ENCODE measurements at places on chromosomes 2 and 18.

- DNase-seq: no peak
These were observed 2.0 kb downstream of the LIMS1 start for GRCh38 chr2:108536133-108536780.

GRCh38 chr2:67576226-67576625 lies 179.1 kb downstream of the ETAA1 start:
- no peak for DNase-seq

DNA sequence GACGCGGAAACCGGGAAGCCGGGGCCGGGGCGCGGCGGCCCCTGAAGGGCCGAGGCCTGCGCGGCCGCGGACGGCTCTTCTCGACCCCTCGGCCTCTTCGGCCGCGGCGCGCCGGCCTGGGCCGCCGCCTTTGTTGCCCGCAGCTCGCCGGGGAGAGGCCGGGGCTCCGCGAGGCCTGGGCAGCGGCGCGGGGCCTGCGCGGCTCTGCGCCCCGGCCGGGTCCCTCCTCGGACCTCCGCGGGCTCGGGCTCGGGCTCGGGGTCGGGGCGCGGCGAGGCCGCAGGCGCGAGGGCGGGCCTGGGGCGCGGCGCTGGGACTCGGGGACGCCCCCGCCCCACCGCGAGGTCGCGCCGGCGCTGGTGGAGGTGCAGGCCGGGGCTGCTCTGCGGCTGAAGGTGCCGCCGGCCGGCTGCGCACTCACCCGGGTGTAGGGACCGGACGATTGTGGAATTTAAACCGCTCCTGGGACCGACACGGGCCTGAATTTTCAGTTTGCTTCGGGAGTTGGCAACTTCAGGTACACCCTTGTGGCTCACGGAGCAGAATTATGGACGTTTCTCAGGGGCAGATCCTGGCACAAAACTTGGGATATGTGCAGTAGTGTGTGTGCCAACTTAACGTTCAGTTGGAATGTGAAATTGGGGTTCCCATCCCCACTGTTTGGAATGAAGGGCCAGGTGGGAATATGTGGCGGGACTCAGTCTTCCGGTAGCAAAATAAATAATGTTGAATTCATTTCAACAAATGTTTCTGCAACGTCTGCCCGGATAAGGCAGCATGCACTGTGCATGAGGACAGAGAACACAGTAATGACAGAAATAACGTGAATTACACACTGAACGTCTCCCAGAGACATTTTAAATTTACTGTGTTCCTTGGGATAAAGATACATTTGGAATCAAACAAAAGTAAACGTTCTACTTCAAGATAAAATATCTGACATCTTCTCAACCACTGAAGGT lies 787 bp downstream of the SOCS6 start:
- peak; percentile 30 for DNase-seq

- no peak for DNase-seq
These were observed 52.3 kb downstream of the RAB10 start for GRCh38 chr2:26086155-26086637.

Measured in 8988T (cell line).